ENCODE measurements at places on chromosomes 6 and 20.

DNA sequence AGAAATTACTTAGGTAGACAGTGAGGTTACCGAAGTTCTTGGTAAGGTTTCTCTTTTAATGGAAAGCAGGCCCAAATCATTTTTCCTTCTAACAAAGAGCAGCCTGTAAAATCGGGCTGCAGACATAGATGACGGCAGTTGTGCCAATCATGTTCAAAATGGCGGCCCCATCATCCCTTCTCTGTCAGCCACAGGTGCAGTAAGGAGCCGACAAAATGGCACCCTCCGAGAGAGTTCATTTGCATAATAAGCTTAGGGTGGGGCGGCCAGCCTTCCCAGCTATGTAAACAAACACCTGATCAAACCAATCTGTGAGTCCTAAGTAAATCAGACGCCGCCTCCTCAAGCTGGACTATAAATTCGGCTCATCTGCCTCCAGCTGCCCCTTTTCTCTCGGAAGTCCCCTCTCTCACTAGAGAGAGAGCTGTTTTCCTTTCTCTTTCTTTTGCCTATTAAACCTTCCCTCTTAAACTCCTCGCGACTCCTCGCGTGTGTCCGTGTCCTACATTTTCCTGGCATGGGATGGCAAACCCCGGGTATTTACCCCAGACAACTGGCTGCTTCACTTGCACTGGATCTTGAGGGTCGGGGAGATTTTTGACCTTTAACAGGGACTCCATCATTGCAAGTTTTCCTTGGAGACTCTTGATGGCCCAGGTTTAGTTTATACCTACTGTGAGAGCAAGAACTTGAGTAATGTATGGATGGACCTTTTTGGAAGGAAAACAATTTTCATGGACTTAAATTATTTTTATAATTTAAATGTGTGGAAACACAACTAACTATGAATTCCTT is 8.9 kb upstream of the DDR1 start:
- no peak for DNase-seq

- no peak for DNase-seq
Observed at GRCh38 chr20:38311491-38311890, 7.5 kb downstream of the BPI start.

DNA sequence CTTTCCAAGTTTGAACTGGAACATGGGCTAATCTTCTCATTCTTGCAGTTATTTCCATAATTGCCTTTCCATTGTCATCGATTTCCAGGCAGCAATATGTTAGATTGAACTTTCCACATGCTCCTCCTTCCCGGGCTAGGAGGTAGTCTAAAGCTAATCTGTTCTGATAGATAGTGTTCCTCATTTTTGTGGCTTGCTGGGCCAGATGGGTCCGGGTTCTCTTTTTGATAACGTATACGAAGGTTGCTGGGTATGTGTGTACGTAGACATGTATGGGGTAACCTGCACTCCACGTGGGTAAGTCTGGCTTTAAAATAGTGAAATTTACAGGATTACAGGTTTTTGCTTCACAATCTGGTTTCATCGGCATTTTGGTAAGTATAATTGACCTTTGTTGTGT is 14.0 kb upstream of the GMPR start:
- DNase-seq: peak; percentile 11

- no peak for DNase-seq
Observed at GRCh38 chr6:119881416-119881815, 531.9 kb upstream of the MAN1A1 start.

DNA sequence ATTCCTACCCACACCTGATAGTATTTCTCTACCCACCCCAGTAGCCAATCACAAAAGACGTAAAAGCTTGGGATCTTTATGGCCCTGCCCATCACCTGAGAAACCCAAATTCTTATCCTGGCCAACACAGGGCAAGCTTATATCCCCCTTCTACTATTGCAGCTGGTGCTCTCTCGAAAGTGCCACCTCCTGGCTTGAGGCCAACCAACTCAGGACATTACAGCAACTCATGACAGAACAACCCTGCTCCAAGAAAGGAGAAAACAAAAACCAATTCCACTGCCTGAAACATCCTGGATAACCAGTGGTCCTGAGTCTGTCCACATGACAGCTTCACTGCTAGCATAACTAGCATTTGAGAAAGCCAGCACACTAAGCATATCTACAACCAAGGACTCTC is 97.9 kb downstream of the CFAP61 start:
- DNase-seq: no peak

GRCh38 chr6:109406196-109406595 is 23.9 kb upstream of the CD164 start:
- peak; percentile 86 for DNase-seq

GRCh38 chr20:48180024-48180423 is 394.7 kb upstream of the SULF2 start:
- DNase-seq: no peak

GRCh38 chr6:149060300-149060984 is 257.1 kb upstream of the TAB2 start:
- peak; percentile 43 for DNase-seq

DNA sequence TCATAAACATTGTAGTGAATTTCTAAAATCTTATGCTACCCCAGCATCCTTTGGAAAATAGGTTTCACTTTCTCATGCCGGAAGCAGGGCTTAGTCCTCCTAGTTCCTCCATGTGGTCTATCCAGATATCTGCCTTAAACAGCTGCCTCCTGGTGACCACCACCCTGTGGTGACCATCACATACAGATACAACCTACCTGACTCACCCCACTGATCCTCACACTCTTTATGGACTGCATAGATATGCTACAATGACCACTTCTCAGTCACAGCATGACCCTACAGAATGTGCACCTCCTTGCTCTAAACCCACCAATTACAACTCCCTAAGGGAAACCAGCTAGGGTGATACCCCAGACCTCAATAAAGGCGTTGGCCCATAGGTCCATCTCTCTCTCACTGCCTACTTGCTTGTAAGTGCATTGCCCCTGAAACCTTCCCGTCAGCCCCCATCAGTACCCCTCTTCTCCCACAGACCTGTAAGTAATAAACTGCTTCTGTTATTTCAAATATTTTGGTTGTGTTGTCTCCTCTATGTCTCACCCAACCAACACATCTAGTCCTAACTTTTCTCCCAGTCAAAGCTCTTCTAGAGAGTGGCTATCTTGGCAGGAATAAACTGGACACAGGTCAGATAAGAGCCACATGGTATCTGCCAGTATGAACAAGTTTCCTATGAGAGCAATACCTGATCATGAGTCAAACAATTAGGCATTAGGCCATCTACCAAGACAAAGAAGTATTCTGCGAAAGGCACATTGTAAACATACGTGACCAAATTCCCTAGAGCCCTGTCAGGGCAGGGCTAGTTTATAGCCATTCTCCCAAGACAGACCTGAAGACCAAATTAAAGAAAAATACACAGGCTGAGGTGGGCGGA is 39.4 kb upstream of the PLEKHG1 start:
- DNase-seq: no peak

DNA sequence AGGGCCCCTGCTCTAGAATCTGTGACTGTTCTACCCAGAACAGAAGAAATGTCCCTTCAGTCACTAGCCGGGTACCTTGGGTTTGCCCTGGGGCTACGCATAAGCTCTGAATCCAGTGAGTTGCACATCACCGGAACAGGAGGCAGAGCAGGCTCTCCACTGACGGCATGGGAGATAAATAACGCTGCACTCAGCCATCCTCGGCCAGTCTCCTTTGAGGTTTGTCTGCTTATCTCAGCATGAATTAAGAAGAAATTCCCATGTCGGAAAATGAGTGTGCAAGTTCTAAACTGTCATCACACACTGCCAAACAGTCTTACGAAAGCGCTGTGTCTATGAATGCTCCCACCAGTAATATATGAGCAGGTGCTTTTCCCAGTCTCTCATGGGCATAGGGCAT is 90.8 kb downstream of the FAM50B start:
- DNase-seq: peak; percentile 10

- no peak for DNase-seq
Observed at GRCh38 chr6:140027219-140027618, 652.8 kb upstream of the CITED2 start.

GRCh38 chr20:44050925-44051660 is 135.9 kb downstream of the JPH2 start:
- no peak for DNase-seq

DNA sequence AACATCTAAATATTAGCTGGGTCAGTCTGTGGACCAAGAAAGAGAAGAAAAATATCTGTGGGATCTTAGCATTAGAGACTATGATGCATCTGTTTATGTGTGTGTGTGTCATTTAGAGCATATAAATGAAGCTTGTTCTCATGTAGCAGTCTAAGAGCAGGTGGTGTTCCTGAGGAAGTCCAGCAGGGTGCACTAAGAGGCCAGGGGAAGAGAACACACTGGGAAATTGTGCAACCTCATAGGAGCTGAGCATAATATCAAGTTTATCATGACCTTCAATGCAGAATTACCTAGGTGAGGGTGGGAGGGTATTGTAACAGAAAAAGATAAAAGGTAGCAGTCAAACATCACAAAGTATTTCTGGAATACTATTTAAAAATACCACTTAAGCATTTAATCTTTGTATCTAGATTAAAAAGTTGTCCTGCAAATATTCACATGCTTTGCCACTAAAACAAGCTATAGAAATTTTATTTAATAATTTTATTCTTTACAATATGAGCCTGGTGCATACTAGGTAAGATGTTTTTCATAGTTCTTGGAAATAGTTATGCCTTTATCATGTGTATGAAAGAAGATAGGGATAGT is 80.5 kb downstream of the SMPDL3A start:
- peak; percentile 50 for DNase-seq

- peak; percentile 62 for DNase-seq
Observed at GRCh38 chr6:87714093-87714842, 12.2 kb upstream of the AKIRIN2 start.

- DNase-seq: no peak
Observed at GRCh38 chr20:48653706-48654051, 174.1 kb downstream of the PREX1 start.

GRCh38 chr6:123203928-123204327 is 207.9 kb downstream of the CLVS2 start:
- no peak for DNase-seq

DNA sequence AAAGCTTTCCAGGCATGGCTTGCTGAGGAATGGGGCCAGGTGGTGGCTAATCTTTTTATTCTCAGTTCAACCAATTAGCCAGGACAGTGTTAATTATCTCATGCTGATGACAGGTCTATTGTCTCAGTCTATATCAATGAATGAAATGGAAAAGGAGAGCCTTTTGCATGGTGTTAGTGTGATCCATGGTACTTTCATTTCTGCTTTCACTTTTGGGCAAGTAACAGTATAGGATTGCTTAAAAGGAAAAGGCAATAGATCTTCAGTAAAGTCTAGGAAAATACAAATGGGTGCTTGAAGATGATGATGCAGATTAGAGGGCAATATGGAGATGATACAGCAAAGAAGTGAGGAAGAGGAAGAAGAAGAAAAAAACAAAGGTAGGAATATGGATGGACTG is 430.3 kb downstream of the TFAP2A start:
- DNase-seq: no peak

- no peak for DNase-seq
Observed at GRCh38 chr6:131062241-131063027, 611 bp downstream of the EPB41L2 start.

- DNase-seq: no peak
Observed at GRCh38 chr6:127496471-127496870, 22.7 kb downstream of the MTCL3 start.

- DNase-seq: peak; percentile 79
Observed at GRCh38 chr20:19688031-19688806, 69.8 kb upstream of the RIN2 start.

DNA sequence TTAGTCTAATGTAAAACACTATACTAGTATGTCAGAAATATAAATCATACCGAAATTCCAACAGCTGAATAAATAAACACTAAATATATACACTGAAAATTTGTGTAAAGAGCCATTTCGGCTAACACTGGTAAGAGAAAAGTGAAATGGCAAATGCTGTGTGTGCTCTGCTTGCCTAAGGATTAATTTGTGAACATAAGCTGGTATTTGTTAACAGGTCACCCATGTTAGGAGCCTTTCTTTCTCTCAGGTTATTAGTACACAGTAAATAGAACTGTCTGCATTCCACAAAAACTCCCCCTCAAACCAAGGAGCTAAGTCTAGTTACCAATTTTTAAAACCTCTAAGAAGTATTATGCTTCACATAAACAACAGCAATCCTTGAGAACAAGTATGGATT is 27.0 kb downstream of the ELOVL5 start:
- no peak for DNase-seq

DNA sequence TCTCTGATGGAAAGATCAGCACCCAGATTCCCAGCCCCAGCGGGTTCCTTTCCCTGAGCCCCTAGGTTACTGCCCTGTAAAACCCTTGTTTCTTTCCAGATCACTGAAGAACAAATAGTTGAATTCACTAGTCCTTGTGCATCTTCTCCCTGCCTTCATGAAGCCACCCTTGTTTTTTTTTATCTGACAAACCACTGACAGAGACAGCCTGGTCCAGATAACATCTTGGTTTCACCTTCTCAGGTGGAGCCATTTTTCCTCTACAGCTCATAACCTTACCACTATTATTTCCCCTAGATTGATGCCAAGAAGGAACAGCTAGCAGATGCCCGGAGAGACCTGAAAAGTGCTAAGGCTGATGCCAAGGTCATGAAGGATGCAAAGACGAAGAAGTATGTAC is 15.9 kb upstream of the PLCG1 start:
- no peak for DNase-seq

DNA sequence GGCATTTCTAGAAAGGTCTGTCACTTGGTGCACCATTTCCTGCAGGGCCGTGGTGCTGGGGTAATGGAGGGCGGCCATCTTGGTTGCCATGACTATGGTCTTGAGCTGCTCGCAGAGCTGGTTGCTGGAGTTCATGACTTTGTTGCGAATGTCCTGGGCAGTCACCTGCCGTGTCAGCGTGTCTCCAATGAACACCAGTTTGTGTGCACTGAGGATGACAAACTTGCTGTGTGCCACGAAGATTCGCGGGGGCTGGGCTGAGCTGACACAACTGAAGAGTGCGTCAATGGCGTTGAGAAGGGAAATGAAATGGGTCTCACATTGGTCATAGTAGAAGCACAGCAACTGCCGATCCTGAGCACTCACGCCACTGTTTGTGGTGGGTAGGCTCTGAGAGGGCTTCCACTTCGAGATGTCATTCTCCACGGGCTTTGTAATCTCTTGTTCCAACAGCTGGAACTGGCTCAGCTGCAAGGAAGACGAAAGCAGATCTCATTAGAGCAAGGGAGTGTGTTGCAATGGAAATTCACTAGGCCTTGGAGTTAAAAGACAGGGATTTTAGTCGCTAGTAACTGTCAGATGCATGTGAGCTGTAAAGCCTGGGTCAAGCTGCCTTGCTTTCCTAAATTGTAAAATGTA is 47.1 kb downstream of the NEDD9 start:
- no peak for DNase-seq

DNA sequence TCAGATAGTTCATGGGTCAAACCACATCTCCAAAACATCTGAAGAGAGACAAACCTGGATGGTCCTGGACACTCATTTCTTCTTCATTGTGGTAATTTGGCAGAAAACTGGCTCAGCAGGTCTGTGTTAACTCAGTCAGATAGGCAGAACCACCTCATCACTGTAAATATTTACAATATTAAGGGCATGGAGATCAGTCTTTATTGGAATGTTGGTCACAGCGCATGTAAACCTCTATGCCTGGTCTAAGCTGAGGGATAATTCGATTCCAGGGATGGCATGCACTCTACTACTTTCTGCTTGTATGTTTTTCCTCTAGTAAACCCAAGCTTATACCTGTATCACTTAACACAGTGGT is 4.0 kb upstream of the TBC1D7 start:
- no peak for DNase-seq

GRCh38 chr20:10065154-10065833 is 30.5 kb downstream of the ANKEF1 start:
- no peak for DNase-seq
